ENCODE measurements at places on chromosomes 2 and 18. TPM values are rescaled to one million over a fixed set of nuclear protein-coding genes. Genes with fewer than 3 reads are reported as not detected.

- no peak for DNase-seq
These were observed 5.0 kb upstream of the MRPL19 start for GRCh38 chr2:75641587-75641986.

GRCh38 chr2:28437918-28438317 lies 45.3 kb downstream of the FOSL2 start:
- no peak for DNase-seq

DNA sequence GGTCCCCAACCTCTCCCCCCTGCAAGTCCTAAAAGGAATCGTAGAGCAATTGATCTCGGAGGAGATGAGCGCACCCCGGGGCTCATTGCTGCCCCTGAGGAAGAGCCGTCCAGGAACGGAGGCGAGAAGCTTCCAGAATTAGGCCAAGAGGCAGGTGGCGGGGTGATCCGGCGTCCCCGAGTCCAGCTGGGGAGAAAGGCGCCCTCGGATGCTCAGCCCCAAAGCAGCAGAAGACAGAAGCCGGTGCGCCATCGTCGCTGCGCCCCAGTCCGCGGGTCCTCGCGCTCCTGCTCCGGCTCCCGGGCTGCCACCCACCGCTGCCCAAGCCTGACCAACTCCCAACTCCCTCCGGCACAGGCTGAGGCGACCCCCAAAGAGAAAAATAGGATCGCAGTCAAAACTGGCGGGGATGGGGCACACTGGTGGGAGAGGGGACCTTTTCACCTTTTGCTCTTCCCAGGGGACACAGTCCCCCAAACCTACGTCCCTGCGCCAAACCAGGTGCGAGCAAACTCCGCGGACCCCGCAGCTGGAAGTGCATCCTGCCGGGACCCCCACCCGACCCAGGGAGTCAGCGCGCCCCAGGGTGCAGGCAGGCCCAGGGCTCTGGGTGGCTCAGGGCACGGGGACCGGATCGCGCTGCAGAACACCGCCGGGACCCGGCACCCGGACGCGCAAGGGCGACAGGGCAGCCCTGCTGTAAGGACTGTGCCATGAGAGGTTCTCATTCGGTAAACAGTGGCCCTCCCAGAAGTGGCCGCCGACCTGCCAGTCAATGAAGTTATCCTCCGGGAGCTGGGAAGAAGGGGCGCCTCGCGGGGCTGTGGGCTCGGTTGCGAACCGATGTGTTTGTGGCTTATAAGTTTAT lies 8.4 kb upstream of the MEIS1 start:
- no peak for DNase-seq

DNA sequence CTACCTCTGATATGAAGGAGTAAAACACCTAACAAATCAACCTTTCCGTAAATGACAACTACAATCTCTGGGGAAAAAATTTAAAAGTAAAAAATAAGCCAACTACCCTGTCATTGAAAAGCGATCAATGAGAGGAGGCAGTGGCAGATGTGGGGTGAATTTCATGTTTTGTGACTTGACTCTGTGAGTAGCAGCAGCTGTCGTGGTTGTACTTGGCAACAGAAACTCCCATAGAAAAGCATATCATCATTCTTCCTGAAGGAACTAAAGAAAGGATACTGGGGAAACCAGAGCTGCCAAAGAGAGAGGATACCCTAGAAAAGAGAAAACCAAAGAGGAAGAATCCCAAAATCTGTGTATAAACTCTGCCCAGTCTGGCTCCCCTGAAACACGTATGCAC lies 236.4 kb downstream of the TNS1 start:
- no peak for DNase-seq

DNA sequence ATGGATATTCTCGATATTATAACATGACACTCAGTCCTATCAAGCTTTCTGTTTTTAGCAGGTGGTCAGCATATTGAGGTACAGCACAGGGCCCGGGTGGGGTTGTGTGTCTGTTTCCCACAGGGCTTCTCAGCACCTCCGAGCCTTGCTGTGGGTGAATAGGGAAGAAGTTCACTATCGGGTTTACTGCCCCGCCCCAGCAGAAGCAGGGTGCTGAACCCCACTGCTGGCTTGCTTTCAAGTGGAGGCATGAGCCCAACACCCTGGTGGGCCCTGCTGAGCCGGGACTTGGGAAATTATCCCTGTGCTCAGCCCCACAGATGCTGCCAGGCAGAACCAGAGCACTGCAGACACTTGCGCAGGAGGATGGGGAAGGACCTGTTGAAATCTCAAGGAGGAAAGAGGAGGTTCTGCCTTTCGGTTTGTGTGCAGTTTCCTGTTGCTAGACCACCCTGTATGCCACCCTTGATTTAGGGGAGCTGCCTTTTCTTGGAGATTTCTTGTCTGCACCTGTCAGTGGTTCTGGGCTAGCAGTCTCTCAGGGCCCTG lies 270.3 kb upstream of the SALL3 start:
- no peak for DNase-seq

DNA sequence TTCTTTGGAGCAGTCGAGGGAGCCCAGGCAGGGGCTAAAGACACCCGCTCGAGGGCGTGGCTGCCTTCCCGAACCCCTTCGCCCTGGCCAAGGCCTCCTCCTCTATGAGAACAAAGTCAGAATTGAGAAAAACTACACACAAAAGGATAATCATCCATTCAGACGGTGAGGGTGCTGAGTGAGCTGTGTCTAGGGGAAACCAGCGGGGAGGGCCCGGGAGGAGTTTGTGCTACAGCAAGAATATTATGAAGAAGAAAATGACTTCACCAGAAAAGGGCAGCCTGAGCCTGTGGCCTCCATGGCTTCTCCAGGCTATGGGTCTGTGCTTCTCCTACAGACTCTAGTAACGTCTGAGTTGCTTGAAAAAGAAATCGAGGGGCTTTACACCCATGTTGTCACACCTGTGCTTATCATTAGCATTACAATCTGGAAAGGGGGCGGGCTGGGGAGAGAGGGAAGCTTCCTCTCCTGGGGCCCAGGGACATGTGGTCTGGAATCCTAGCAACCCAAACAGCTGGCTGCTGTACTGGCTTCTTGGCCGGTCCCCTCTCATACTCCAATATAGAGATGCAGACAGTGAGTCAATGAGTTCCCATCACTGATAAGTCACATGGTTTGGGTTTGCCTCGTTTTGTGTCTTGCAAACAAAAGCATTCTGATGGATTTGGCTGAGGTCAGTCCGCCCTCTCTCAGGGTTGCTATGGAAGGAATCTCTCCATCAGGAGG lies 52.0 kb upstream of the ARL4C start:
- DNase-seq = no peak

GRCh38 chr2:61158356-61158955 lies 3.5 kb upstream of the C2orf74 start:
- no peak for DNase-seq

DNA sequence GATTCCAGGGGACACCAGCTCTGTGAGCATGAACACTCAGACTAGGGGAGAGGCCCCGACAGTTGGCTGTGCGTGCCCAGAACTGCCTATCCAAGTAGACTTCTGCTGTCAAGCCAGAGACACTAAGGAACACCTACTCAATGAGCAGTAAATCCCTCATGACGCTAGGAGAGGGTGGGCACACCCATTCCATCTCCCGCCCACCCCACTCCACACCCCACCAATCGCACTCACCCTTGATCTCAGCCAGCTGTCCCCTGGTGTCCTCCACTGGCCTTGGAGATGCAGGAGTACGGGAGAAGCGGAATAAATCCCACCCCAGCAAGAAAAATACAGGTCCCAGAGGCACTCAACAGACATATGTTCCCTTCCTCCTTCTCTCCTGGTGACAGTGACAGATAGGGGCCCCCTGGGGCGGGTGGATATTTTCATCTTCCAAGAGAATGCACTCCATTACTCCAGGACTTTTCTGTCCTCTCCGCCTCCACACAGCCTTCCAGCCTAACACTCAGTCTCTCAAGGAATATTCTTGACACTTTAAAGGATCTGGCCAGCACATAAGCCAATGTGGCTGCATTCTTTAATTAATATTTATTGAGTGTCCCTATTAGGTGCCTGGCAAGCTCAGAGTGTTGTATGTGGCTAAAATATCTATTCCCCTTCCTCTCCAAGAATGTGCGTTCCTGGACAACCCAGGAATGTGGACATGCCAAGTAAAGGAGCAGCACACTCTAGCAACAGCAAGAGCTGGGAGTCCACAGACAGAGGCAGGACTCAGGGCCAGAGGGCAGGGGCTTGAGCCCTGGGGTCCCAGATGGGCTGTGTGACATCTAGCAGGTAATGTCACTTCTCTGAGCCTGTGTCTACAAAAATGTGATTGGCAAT lies 13.1 kb upstream of the SMAD7 start:
- DNase-seq = no peak

GRCh38 chr2:132646540-132647108 lies 23.4 kb downstream of the LYPD1 start:
- DNase-seq = no peak

GRCh38 chr2:43576981-43577892 lies 18.6 kb downstream of the THADA start:
- no peak for DNase-seq

DNA sequence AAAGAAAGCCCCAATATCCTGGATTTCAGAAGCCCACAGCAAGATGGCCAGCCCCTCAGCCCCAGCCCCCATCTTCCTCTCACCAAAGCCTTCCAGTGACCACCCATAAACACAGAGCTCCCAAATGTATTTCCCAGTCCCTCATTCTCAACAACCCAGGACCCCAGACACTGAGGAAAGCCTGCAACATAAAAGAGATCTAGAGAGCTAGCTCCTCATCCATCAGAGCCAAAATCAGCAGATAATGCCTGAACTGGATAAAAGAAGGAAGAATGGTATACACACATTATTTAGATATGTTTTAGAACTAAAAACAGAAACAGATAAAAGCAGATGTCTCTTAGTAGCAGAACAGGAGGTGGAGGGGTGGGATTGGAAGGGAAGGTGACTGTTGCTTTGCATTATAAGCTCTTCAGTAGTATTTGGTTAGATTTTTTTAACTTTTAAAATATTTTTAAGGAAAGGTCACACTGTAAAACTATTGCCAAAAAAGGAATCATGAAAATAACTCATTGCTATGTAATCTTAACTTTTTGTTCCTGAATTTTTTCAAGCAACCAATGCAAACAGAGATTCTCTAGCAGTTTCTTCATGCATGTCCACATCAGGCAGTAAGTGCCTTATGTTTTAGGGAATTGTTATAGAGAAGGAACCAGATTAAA lies 144.2 kb upstream of the PKDCC start:
- DNase-seq = no peak

- DNase-seq = no peak
These were observed 1247.5 kb upstream of the ACVR2A start for GRCh38 chr2:146597291-146597690.

GRCh38 chr18:73232933-73233332 lies 365.1 kb upstream of the NETO1 start:
- DNase-seq = no peak

GRCh38 chr2:54568876-54569321 lies 112.8 kb downstream of the SPTBN1 start:
- no peak for DNase-seq

GRCh38 chr2:160621748-160622147 lies 128.1 kb upstream of the RBMS1 start:
- DNase-seq = no peak

- DNase-seq = peak; percentile 65
These were observed 3.5 kb downstream of the CNDP2 start for GRCh38 chr18:74499633-74500032.

DNA sequence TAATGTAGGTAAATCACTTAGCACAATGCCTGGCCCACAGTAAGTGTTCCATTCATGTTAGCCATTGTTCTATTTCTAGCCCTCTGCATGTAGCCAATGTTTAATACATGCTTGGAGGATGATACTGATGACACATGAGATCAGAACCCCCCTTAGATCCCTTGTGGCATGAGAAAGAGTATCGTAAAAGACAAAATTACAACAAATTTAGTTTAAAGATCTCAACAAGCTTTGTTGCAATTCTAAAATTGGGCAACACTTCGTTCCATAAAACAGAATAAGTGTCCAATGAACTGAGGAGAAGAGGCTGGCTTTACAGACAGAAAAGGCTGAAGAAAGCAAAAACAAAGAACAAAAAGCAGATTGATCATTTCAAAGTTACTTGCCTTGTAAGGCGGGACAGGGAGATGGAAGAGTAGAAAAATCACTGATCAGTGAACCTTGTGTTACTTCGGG lies 148.7 kb upstream of the SLC1A4 start:
- no peak for DNase-seq

DNA sequence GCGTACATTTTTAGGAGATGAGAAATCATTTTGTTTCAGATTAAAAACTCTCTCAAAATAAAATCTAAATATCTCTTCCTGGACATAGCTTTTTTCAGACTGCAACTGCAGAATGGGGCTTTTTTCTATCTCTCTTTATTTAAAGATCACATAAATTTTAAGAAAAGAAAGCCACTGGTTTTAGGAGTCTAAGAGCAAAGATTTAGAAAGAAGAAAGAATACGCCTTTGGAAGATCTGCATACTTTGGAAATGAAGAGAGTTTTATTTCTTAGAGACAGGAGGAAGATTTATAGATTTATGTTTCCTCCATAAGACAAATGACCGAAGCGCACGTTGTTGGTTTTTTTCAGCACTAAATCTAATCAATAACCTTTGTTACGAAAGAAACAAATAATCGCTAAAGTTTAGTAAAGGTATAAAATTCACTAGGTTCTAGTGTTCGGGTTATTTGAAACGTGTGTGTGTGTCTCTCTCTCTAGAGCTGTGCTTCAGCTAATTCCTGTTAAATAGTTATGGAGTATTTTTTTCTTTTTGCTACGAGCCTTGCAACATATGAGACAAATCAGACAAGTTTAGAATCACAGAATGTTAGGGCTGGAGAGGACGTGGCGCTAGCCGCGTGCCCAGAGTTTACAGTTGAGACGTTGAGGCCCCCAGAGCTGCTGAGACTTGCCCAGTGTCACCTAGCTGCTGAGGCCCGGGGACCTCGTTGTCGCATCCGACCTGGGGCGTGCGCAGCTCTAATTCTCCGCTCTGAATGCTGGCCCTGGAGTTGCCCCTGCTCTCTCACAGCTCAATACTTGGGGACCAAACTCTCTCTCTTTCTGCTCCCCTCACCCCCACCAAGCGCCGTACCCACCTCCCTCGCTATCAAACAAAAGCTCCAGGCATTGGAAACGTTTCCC lies 69.9 kb downstream of the CTAGE1 start:
- DNase-seq = no peak

DNA sequence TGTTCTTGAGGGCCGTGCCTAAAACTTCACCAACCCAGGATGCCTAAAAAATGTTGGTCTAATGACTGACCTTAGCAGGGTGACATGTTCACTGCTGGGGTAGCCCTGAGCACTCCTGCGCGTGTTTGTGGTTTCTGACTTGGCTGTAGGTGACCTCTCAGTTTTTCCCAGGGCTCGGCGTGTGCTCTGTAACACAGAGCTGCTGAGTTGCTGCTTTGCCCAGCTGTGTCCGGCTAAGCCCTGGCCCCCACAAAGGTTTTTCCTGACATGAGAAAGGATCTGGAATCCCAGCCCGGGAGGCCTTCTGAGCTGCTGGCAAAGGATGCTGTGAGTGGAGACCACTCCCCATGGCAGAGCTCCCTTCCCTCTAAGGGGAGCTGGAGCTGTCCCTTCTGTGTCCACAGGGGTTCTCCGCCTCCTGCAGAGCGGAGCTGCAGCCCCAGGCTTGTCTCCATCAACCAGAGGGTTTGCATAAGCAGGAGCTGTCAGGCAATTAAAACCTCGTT lies 52.7 kb downstream of the CRIM1 start:
- no peak for DNase-seq

The DSC2 gene
- total RNA-seq = not detected

The AKAIN1 gene
- not detected for total RNA-seq

The SLC40A1 gene
- 4.7 TPM for total RNA-seq

The PARD3B gene
- total RNA-seq = 0.70 TPM

The CABYR gene
- 1.00 TPM for total RNA-seq

The TMEM198 gene
- total RNA-seq = 2.6 TPM

The COL6A3 gene
- 27.7 TPM for total RNA-seq

The MAP2 gene
- total RNA-seq = 0.07 TPM

The TUBA4B gene
- not detected for total RNA-seq

Measured in activated CD4-positive, alpha-beta memory T cell treated with anti-CD3 and anti-CD28 coated beads for 36 hours (primary cell).